ENCODE measurements at places on chromosomes 16 and 17.

GRCh38 chr17:41537614-41537954 lies 9.5 kb upstream of the KRT19 start:
- no peak for DNase-seq

DNA sequence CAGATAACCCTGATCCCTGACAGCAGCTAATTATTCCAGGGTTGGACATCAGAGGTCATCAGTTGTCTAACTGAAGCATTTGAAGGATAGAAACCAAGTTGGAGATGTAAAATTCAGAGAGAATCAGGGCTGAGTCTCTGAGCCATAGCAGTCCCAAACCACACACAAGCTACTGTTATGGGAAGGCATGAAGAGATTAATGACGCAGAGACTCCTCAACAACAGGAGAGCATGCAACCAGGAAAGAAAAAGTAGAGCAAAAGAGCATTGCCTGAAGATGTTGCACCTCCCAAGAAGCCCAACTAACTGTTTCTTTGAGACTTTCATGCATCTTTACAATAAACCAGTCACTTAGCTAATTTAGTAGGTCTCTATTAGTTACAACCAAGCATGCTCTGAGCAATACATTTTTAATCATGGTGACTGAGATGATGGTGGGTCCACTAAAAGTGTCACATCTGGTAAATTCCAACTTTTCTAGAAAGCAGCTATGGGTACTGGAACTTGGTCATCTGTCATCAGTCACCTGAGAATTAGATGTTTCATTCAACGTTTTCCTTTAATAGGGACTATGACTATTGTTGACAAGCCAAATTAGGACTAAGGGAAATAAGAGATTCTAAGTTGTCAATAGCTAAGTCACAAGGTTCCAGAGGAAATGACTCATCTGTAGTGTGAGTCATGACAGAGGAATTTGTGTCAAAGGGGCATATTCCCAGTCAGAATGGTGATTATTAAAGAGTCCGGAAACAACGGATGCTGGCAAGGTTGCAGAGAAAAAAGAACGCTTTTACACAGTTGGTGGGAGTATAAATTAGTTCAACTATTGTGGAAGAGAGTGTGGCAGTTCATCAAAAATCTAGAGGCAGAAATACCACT lies 239.8 kb downstream of the CHD9NB start:
- DNase-seq: no peak

DNA sequence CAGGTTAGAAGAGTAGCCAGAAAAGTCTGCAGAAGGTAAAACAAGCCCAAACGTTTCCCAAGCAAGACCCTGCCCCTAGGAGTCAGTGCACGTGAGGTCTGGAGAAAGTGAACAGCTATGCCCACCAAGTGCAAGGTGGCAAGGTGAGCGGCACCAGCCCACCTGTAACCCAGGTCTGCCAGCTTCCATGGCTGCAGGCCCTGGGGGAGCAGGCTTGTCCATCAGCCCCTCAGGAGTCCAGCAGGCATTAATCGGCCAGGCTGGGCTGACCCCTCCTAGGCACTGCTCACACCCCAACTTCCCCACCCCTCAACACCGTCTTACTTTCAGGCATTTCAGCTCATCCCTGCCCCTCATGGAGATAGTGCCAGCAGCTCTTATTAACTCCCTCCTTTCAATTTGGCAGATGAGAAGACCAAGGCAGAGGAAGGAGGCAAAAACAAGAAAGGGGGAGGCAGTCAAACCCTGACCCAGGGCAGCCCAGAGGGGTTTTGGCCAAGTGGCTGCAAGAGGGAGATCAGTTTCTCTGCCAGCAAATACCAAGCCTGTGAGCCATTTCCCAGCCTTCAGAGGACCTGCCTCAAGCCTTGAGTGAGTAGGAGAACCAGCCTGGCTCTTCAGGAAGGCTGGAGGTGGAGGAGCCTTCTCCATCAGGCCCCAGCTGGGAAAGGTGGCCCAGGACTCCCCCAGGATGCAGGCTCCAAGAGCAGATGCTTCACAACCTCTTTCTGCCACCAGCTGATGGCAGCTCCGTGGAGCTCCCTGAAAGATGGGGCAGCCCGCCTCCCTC lies 14.7 kb downstream of the BEAN1 start:
- no peak for DNase-seq

DNA sequence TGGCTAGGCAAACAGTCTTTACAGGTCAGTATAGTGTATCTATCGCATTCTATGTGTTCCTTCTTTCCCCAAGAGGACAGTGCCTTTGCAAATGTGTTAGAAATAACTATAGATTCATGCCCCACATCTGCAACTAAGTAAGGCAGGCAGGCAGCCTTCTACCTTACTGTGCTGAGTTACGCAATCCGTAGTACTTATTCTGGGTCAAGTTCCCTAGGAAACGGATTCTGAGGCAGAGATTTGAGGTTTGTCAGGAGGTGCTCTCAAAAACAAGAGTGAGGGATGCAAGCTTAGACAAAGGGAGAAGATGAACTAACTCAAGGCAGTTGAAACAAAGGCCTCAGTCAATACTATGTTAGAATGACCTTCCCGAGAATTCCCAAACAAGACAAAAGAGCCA lies 12.7 kb upstream of the ANKFY1 start:
- no peak for DNase-seq

DNA sequence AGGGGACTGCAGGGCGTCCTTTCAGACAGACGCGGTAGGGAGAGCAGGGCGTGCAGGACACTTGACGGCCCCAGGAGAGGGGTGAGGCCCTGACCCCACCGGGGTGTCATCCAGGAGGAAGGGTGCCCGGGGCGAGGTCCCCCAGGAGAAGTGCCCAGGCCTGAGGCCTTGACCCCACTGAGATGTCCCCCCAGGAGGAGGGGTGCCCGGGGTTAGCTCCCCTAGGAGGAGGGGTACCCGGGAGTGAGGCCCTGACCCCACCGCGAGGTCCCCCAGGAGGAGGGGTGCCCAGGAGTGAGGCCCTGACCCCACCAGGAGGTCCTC lies 27.2 kb upstream of the METRNL start:
- no peak for DNase-seq

DNA sequence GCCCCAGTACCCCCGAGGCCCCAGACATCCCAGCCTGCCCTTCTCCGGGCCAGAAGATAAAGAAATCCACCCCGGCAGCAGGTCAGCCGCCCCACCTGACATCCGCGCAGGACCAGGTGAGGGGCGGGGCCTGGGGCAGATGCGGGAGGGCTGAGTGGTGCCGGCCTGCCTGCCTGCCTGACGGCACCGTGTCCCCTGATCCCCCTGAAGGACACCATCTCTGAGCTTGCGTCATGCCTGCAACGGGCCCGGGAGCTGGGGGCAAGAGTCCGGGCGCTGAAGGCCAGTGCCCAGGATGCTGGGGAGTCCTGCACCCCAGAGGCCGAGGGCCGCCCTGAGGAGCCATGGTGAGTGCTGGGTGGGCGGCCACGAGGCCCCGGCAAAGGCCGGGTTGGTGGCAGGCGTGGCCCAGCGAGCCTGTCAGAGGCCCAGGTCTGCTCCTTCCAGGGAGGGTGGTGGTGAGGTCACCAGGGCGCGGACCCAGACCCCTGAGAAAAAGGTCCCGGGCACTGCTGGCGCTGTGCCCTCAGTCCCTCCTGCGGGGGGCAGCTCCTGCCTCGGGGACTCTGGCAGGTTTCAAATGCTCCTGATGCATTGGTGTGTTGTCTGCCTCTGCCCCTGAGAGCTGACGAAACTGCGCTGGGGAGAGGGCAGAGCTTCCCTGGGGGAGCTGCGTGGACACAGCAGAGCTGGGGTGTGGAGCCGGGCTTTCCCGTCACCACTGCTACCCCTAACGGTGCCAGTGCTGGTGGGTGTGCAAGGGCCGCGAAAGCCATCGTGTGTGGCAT lies 1.2 kb downstream of the CDT1 start:
- no peak for DNase-seq

DNA sequence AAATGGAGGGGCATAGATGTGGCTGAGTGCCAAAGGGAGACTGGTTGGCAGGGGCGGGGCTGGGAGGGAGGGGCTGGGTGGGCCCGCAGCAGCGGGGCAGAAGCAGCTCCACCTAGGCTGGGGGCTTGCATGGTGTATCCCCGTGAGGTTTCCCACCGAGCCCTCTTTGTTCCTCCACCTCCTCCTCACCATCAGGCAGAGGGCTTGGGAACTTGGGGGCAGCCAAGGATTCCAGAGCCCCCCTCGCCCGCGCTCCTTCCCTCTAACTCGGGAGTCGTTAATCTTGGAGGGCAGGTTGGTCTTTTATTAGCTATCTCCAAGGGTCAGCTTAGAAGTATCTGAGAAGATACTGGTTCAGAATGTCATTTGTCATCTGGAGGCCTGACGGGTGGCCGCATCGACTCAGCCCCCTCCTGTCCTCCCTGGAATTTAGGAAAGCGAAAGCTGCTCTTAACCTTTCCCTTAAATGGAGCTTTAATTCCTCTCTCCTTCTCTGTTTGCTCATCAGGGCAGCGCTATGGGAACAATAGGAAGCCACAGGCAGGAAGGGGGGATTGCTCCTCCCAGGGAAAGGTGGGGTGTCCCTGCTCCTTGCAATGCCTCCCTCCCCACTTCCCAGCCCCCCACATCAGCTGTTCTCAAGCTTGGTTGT lies 274.3 kb upstream of the XYLT1 start:
- no peak for DNase-seq

DNA sequence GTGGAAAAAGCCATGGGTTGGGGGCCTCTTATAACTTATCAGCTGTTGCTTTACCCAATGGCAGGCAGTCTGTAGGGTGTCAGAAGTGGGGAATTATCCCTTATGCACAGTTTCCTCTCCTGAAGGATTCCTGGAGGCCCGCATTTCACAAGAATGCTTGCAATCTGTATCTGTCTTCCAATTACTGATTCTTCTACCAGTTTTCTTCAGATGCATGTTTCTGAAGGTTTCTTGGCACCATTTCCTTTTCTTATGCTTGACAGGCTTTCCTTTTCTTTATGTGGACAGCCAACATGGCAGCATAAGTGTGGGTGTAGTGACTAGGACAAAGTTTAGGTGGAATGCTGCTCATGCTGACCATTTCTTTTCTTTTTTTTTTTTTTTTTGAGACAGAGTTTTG lies 36.1 kb downstream of the MAP3K3 start:
- no peak for DNase-seq

GRCh38 chr16:20678242-20678641 lies 19.2 kb downstream of the ACSM1 start:
- DNase-seq: no peak

- DNase-seq: no peak
Measured at GRCh38 chr17:49688848-49689247, 11.0 kb upstream of the SPOP start.

- DNase-seq: no peak
Measured at GRCh38 chr16:31461201-31461920, 2.1 kb downstream of the ARMC5 start.

GRCh38 chr16:19520861-19521331 lies 1.0 kb downstream of the GDE1 start:
- no peak for DNase-seq

DNA sequence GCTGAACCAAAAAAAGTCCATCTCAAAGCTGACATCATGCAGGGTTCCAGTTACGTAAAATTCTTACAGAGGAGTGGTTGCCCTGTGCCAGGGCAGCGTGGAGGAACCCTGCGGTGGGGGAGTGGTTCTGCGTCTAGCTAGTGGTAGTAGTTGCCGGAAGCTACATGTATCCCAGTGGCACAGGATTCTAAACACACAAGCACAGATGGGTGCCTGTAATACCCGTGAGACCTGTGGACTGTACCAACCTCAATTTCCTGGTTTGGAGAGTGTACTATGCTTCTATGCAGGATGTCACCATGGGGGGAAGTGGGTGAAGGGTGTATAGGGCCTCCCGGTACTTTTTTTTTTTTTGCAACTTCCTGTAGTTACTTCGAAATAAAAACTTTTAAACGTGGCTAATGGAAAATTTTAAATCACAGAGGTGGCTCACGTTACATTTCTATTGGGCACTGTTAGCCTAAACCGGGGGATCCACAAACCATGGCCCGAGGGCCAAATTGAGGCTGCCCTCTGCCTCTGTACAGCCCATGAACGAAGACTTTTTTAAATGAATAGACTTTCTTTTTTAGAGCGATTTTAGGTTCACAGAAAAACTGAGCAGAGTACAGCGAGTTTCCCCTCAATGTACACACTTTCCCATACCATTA lies 38.5 kb downstream of the TBC1D16 start:
- peak; percentile 26 for DNase-seq

- no peak for DNase-seq
Measured at GRCh38 chr16:65249768-65250167, 127.9 kb upstream of the CDH11 start.

GRCh38 chr16:78796221-78796866 lies 696.9 kb downstream of the WWOX start:
- DNase-seq: no peak

DNA sequence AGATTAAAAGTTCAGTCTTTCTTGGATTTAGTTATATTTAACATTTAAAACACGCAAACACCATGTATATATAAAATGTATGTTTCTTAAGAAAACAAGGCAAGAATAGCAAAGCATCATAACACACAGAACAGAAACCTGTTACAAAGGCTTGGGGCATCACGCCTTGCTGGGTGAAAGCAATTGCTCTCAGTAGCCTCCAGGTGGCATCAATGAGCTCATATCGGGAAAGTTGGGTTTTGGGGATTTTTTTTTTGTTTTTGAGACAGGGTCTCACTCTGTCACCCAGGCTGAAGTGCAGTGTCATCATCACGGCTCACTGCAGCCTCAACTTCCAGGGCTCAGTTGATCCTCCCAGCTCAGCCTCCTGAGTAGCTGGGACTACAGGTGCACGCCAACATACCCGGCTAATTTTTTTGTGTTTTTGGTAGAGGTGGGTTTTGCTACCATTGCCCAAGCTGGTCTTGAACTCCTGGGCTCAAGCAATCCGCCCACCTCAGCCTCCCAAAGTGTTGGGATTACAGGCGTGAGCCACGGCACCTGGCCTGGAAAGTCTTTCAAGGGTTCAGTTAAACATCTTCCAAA lies 56.9 kb downstream of the CYB5D2 start:
- no peak for DNase-seq

DNA sequence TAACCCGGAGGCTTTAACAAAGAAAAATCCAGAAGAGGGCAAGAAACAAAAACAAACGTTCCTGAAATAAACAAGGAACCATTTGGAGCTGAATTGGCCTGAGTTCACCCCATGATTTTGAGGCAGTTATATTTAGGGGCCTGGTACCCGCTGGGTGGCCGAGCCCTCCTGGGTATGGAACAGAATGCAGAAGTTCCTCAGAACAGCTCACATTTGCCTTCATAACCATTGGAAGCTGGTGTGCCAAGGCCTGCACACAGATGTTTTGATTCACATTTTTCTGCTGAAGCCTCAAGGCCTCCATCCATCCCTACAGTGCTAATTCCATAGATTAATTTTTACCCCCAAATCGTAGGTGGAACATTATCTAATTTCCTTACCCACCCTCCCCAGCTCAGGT lies 3.3 kb upstream of the ZFHX3 start:
- no peak for DNase-seq

- no peak for DNase-seq
Measured at GRCh38 chr17:9192010-9192409, 170.7 kb downstream of the NTN1 start.
